ENCODE measurements at places on chromosomes 12 and 14.

DNA sequence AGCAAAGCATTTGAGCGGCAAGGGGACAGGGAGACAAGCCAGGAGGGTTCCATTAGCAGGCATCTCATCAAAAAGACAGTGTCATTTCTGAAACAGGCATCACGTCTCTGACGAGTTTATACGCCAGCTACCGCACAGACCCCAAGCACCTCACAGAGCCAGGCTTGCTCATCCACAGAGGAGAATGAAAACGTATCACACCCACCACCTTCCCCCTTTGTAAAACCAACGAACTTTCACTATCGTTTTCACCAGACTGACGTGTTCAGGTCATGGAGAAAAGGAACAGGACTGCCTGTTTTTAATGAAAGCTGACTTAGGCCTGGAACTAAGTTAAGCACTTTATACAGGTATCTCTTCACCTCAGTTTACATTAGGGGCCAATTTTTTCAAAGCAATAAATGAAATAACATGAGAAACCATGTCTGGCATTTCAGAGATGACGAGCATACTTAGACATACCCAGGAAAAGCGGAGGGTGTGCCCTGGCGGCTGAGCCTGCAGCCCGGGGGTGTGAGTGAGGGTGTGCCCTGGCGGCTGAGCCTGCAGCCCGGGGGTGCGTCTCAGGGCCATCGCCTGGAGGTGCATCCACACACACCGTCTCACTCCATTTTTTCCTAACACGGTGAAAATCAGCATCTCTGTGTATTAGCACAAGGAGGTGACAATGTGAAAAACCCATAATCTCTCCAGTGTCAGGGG, 41.9 kb downstream of the STX2 start:
- no peak for DNase-seq

- no peak for DNase-seq
Measured at GRCh38 chr12:39417916-39418315, 25.0 kb downstream of the KIF21A start.

- DNase-seq = no peak
Measured at GRCh38 chr12:87661786-87662377, 367.3 kb downstream of the C12orf50 start.

DNA sequence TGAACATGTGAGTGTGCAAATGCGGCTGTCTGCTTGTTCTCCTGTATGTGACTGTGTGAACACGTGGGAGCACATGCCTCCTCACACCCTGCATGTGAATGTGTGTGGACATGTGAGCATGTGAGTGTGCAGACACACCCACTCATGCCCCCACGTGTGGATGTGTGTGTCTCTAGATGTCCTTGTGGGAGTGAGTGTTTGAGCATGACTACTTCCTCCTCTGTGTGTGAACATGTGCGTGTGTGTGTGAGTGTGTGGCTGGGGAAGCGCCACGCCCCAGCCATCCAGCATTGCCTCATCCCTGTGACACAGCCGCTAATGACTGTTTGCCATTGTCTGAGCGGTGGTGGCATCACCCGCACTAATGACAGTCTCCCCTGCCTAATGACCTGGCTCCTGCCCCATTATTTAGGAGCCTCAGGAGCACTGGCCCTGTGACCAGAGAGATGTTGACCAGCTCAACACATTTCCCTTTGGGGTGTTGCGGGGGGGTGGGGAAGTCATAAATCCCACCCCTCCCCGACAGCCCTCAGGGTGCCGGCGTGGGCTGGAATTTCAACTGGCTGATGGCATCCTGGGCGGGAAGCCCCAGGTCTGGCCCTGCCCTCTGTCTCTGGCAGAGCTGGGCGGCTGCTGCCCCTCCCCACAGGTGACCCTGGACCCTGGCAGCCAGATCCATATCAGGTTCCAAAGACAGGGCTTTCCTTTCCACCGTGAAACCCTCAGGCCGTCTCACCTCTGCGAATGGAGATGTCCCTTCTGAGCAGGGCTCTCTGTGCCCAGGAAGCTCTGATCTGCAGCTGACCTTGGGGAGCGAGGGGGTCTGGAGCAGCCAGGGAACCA, 11.5 kb upstream of the KRT80 start:
- DNase-seq = peak; percentile 55

- DNase-seq = no peak
Measured at GRCh38 chr12:119211884-119212283, 33.2 kb downstream of the HSPB8 start.

- DNase-seq = no peak
Measured at GRCh38 chr12:2719392-2719791, 75.4 kb upstream of the FKBP4 start.
